ENCODE measurements at places on chromosomes 13 and 19. TPM values are rescaled to one million over a fixed set of nuclear protein-coding genes. Genes with fewer than 3 reads are reported as not detected.
A peak's percentile ranks its signal among the peaks of the same experiment; 100 is the strongest.

KLHL1 gene
- total RNA-seq = not detected

DNA sequence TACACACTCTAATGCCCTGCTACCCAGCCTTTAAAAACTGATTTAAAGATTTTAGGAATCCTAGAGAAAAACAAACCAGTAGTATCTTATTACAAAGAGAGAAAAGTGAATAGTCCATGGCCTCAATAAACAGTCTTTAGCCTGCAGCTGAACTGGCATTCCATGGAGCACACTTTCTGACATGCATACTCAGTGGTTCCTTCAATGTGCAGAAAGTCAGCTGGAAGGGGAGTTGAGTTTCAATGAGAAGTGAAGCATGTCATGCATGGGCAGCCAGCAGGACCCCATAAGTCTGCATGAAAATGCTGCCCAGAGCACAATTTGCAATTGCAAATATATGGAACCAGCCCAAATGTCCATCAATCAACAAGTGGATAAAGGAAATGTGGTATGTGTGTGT lies 273.7 kb downstream of the UQCRFS1 start:
- no peaks in the 10 kb centered on the region for H3K4me1 ChIP-seq
- no peaks in the 10 kb centered on the region for H3K36me3 ChIP-seq
- no peak overlapping the region for H3K27ac ChIP-seq

DNA sequence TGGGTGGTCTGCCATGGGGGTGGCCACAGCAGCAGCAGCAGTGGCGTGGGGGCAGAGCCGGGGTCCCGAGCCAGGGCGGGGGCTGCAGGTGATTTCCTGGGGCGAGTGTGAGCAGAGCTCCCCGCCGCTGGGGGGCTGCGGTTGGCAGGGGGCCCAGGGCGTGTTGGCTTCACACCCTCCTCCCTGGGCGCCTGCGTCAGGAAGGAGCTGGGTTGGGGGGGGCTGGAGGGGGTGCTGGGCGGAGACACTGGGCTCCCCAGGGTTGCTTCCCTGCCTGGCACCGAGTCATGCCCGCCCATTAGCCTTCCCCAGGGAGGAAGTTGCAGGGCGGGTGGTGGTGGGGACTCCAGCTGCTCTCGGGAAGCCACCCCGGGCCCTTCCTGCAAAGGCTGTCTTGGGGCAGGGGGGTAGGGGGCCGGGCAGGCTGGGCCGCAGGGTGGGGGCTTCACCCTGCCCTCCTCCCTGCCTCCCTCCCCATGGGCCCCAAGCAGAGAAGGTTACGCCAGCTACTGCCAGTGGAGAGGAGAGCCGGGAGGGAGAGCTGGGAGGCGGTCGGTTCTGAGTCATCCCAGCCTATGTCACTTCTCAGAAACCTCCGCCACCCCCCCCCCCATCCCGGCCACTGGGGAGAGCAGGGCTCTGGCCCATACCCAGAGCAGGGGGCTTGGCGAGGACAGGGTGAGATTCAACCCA lies 4.6 kb downstream of the MIDN start:
- peak overlapping the region; percentile 94 for H3K27ac ChIP-seq
- no peak overlapping the region for H3K4me3 ChIP-seq
- H3K36me3 ChIP-seq = no peaks in the 10 kb centered on the region
- peak; percentile 91 for DNase-seq
- H3K4me1 ChIP-seq = peaks cover 67% of the 10 kb centered on the region

- no peak overlapping the region for H3K4me3 ChIP-seq
- H3K27me3 ChIP-seq = no peaks in the 10 kb centered on the region
- H3K4me1 ChIP-seq = no peaks in the 10 kb centered on the region
Observed at GRCh38 chr19:46759817-46760333, 13.6 kb upstream of the STRN4 start.

- no peaks in the 10 kb centered on the region for H3K4me1 ChIP-seq
- no peak overlapping the region for H3K4me3 ChIP-seq
- no peaks in the 10 kb centered on the region for H3K36me3 ChIP-seq
- DNase-seq = no peak
- no peak overlapping the region for H3K27ac ChIP-seq
- H3K27me3 ChIP-seq = no peaks in the 10 kb centered on the region
Observed at GRCh38 chr13:55869648-55870047, 1271.1 kb upstream of the PRR20A start.

DNA sequence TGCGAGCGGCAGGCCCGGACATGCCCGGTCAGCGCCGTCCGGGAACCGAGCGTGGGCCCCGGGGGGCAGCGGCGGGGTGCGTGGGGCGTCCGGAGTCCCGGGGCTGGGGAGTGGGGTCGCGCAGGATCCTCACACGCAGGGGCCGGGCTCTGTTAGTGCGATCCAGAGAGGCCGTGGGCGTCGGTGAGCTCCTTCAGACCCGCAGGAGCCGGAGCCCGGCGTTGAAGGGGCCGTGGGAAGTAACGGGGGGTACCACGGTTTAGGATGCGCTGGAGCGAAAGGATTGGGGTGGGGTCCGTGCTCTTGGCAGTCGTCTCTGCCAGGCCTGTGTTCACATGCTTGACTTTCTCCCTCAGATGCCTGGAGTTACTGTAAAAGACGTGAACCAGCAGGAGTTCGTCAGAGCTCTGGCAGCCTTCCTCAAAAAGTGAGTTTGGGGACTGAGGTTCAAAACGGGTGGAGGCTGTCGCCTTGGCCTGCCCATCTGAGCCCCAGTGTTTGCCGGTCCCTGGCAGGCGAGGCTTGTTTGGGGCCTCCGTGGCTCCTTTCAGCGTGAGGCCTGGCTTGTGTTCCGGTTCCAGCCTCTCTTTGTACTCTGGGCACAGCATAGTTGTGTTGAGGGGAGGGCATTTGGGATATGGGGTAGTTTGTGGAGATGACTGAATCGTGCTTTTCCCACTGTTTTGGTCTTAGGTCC lies 512 bp downstream of the RPS19 start:
- peaks cover 49% of the 10 kb centered on the region for H3K36me3 ChIP-seq
- no peak for DNase-seq
- H3K4me1 ChIP-seq = peaks cover 42% of the 10 kb centered on the region
- peak overlapping the region; percentile 75 for H3K4me3 ChIP-seq

- peak; percentile 57 for DNase-seq
- no peaks in the 10 kb centered on the region for H3K27me3 ChIP-seq
- H3K4me1 ChIP-seq = peaks cover 30% of the 10 kb centered on the region
- no peaks in the 10 kb centered on the region for H3K36me3 ChIP-seq
- no peak overlapping the region for H3K27ac ChIP-seq
Observed at GRCh38 chr19:17681505-17682125, 6.5 kb downstream of the UNC13A start.

- peaks cover 17% of the 10 kb centered on the region for H3K27me3 ChIP-seq
- no peak overlapping the region for H3K27ac ChIP-seq
- DNase-seq = no peak
- H3K4me3 ChIP-seq = no peak overlapping the region
- no peaks in the 10 kb centered on the region for H3K36me3 ChIP-seq
Observed at GRCh38 chr19:15702534-15702930, 25.3 kb upstream of the OR10H2 start.

GRCh38 chr19:11982526-11982925 lies 17.7 kb downstream of the ZNF763 start:
- no peaks in the 10 kb centered on the region for H3K27me3 ChIP-seq
- H3K4me1 ChIP-seq = peaks cover 3% of the 10 kb centered on the region
- H3K36me3 ChIP-seq = peaks cover 14% of the 10 kb centered on the region
- no peak for DNase-seq
- H3K27ac ChIP-seq = no peak overlapping the region

- no peak overlapping the region for H3K27ac ChIP-seq
- no peaks in the 10 kb centered on the region for H3K4me1 ChIP-seq
- no peak overlapping the region for H3K4me3 ChIP-seq
- H3K27me3 ChIP-seq = no peaks in the 10 kb centered on the region
- no peaks in the 10 kb centered on the region for H3K36me3 ChIP-seq
Observed at GRCh38 chr13:105220881-105221280, 1314.6 kb downstream of the EFNB2 start.
